Ovary (tissue), 10 donors: ENCODE measurements at places on chromosomes 5 and 9.
A peak's percentile ranks its signal among the peaks of the same experiment; 100 is the strongest.

DNA sequence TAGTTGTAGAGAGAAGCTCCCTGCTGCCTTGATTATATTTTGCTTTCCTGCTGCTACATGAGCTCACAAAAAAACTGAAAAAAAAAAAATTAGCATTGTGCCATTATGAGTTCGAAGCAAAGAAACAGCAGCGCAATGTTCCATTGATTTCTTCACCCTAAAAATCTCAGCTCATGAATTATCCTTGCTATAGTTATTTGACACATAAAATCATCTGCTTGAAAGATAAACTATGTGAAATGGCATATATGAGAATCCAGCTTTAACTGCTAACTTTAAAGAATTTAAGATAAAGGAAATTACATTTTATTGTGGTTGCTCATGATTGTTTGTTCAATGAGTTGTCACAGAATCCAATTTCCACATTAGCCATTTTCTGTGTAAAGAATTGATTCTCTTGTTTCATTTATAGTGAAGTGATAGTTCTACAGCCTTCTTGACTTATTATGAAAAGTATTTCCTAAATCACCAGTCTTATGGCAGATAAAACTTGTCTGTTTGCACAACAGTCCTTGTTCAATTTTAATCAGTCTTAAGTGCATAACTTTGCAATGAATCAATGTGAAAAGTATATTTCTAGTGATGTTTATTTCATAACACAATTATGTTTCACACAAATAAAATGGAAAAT lies 1275.0 kb upstream of the CDH9 start:
- no peak overlapping the region for H3K27ac ChIP-seq
- H3K36me3 ChIP-seq, result no peaks in the 10 kb centered on the region
- no peak overlapping the region for H3K4me3 ChIP-seq
- H3K27me3 ChIP-seq, result no peaks in the 10 kb centered on the region
- no peak for DNase-seq
- H3K4me1 ChIP-seq, result no peaks in the 10 kb centered on the region

GRCh38 chr9:89768051-89768450 lies 163.2 kb downstream of the GADD45G start:
- H3K4me1 ChIP-seq, result no peaks in the 10 kb centered on the region
- DNase-seq, result no peak
- H3K27me3 ChIP-seq, result no peaks in the 10 kb centered on the region
- no peak overlapping the region for H3K4me3 ChIP-seq
- H3K36me3 ChIP-seq, result no peaks in the 10 kb centered on the region

- H3K36me3 ChIP-seq, result no peaks in the 10 kb centered on the region
- no peaks in the 10 kb centered on the region for H3K27me3 ChIP-seq
- DNase-seq, result no peak
Observed at GRCh38 chr5:41695920-41696582, 174.2 kb downstream of the OXCT1 start.

DNA sequence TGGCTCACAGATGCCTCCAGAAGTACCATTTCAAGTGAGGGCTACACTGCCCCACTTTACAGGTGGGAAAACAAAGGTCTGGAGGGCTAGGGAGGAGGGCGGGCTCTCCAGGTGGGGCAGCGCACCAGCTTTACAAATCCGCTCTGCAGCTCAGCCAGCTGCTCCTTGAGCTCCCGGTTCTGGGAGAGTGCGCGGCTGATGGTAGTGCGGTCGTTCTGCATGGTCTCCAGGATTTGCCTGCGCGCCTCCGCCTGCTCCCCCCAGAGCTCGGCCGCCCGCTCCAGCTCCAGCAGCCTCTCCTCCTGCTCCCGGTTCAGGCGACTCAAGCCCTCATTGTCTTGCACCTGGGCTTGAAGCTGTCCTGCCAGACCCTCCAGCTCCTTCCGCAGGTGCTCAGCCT lies 15.5 kb downstream of the GOLGA2 start:
- H3K4me3 ChIP-seq, result no peak overlapping the region
- no peaks in the 10 kb centered on the region for H3K27me3 ChIP-seq
- no peaks in the 10 kb centered on the region for H3K4me1 ChIP-seq
- H3K36me3 ChIP-seq, result no peaks in the 10 kb centered on the region
- DNase-seq, result no peak

DNA sequence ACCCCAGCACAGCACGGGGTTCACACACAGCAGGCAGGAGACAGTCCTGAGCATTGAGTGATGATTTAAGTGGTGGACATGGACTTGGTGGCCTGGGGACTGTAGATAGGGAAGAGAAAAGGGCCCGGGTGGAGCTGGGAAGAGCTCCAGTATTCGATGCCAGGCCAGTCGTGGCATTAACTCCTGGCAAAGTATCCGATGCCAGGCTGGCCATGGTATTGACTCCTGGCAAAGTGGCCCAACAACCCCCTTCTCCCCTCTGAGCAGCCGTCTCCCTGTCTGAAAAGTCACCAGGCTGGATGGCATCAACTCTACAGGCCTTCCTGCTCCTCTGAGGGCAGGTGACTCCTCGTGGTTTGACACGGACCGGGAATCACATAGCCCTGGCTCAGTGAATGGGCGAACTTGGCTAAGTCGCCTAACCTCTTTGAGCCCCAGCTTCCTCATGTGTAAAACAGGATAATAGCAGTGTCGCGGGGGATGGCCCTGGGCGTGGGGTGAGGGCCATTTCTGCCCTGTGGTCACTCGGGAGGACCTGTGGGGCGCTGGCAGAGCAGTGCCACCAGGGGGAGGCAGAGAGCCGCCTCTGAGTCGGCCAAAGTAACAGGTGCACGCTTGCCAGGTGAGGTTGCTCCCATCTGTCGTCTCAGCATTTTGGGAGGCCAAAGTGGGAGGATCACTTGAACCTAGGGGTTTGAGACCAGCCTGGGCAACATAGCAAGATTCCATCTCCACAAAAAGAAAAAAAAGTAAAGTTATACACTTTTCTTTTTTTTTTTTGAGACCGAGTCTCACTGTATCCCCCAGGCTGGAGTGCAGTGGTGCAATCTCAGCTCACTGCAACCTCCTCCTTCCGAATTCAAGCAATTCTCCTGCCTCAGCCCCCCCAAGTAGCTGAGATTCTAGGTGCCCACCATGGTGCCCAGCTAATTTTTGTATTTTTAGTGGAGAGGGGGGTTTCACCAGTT lies 5.7 kb upstream of the SEC16A start:
- peaks cover 6% of the 10 kb centered on the region for H3K4me1 ChIP-seq
- no peaks in the 10 kb centered on the region for H3K36me3 ChIP-seq
- DNase-seq, result peak; percentile 83

DNA sequence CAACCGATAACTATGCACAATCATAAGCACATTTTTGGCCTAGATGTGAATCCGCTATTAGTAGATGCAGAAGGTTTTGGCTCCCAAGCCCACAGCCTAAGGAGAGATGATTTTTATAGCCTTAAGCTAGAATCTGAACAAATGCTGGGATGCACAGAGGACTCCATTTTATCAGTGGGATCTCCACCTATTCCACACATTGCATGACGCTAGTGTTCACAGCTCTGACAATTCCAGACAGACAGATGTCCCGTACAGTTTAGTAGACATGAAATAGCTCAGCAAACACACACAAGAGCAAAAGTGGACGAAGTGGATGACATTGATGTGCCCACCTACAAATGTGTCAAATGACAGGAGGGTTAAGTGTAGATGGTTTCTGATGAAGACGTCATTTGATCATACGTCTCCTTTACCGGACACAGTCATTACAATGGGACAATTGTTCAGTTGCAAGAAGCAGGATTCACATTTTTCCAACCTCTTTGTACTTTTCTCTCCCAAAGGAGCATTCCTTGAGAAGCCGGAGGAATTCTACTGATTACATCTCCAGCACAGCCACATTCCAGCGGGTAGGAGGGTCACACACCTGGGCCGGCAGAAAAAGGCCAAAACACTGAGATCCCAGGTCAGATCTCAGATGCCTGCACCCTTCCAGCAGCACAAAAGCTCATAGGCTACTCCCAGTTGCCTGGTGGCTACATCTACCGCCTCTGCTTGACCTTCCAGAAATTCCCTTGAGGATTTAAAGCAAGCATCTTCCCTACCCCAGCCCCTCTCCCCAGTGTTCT lies 202.4 kb downstream of the SLIT3 start:
- no peak overlapping the region for H3K4me3 ChIP-seq
- no peaks in the 10 kb centered on the region for H3K36me3 ChIP-seq
- H3K27ac ChIP-seq, result no peak overlapping the region
- no peaks in the 10 kb centered on the region for H3K4me1 ChIP-seq
- no peak for DNase-seq

DNA sequence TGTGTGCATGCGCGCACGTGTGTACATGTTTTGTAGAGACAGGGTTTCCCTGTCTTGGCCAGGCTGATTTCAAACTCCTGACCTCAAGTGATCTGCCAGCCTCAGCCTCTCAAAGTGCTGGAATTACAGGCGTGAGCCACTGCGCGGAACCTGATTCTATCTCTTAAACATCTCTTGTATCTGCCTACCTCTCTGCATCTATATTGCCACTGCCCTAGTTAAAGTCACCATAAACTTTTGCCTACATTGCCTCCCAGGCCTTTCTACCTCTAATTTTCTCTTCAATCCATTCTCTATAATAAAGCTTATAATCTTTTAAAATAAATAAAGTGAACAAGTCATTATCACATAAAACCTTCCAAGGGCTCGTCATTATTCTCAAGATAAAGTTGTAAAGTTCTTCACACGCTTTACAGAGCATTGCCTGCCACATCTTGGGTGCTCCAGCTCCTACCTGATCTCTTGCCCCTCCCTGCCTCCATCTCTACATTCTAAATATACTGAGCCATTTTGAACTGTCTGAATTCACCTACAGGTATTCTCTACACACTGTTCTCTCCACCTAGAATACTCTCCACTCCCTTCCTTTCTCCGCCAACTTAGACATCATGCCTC lies 15.0 kb downstream of the TRPM6 start:
- H3K36me3 ChIP-seq, result no peaks in the 10 kb centered on the region
- H3K27ac ChIP-seq, result no peak overlapping the region
- H3K27me3 ChIP-seq, result no peaks in the 10 kb centered on the region
- no peaks in the 10 kb centered on the region for H3K4me1 ChIP-seq
- no peak overlapping the region for H3K4me3 ChIP-seq

- no peak overlapping the region for H3K4me3 ChIP-seq
- no peak overlapping the region for H3K27ac ChIP-seq
- no peaks in the 10 kb centered on the region for H3K36me3 ChIP-seq
- no peak for DNase-seq
Observed at GRCh38 chr5:113524927-113525326, 11.4 kb downstream of the YTHDC2 start.

- DNase-seq, result no peak
- no peak overlapping the region for H3K27ac ChIP-seq
- H3K36me3 ChIP-seq, result no peaks in the 10 kb centered on the region
- H3K27me3 ChIP-seq, result no peaks in the 10 kb centered on the region
Observed at GRCh38 chr9:86413971-86414880, 60.0 kb upstream of the TUT7 start.

DNA sequence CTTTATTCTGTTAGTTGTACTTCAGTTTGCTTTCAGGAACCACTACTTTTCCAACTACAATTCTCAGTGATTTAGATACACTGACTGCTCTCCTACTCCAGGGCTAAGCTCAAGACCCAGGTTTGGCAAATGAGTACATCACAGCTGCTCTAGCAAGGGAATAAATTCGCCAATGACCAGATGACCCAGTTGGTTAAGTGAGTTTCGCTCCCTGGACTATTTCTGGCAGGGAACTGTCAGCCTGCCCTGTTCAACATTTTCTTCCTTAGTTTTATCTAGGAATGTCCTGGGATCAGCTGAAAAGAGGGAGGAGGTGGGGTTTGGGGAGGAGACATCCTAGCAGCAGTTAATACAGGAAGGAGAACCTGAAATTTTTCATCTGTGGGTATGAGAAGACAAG lies 6.4 kb upstream of the STARD4 start:
- no peaks in the 10 kb centered on the region for H3K27me3 ChIP-seq
- H3K4me1 ChIP-seq, result no peaks in the 10 kb centered on the region
- no peak overlapping the region for H3K4me3 ChIP-seq
- no peaks in the 10 kb centered on the region for H3K36me3 ChIP-seq
- no peak for DNase-seq
- no peak overlapping the region for H3K27ac ChIP-seq

GRCh38 chr9:82993856-82994605 lies 68.9 kb downstream of the RASEF start:
- H3K27ac ChIP-seq, result no peak overlapping the region
- no peaks in the 10 kb centered on the region for H3K27me3 ChIP-seq
- no peaks in the 10 kb centered on the region for H3K36me3 ChIP-seq
- H3K4me3 ChIP-seq, result no peak overlapping the region
